ENCODE measurements at places on chromosomes 7 and 10. TPM values are rescaled to one million over a fixed set of nuclear protein-coding genes. Genes with fewer than 3 reads are reported as not detected.

Gene WDR11
- total RNA-seq, result 43.6 TPM

Gene OR2A12
- total RNA-seq, result not detected

Gene TEX47
- not detected for total RNA-seq

Gene PNLIP
- total RNA-seq, result not detected

Gene GALNT17
- total RNA-seq, result not detected

Gene GTF2IRD1
- 2.7 TPM for total RNA-seq
